NCI-H345 (cell line): ENCODE measurements at places on chromosomes 13 and 19.

- no peak for DNase-seq
Observed at GRCh38 chr19:6230991-6231448, 48.8 kb downstream of the MLLT1 start.

- DNase-seq = no peak
Observed at GRCh38 chr19:44845286-44845611, 848 bp upstream of the NECTIN2 start.

DNA sequence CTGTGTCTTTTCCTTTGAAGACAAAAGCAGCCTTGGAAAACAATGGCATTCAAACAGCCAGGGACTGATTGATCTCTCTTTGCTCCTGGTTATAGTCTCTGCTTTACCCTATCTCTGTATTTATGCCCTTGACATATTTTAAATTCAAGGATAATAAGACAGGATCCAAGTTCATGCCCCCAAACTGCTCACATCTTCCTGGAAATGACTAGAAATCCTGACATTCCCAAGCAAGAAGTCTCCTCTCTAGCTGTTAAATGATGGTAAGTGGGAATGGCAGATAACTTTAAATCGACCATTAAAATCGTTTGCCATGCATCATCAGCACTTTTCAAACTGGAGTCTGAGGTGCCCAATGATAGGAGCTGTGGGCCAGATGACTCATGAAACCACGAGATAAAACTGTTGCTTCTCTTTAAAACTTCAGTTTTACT, 435.6 kb downstream of the FOXO1 start:
- DNase-seq = no peak

DNA sequence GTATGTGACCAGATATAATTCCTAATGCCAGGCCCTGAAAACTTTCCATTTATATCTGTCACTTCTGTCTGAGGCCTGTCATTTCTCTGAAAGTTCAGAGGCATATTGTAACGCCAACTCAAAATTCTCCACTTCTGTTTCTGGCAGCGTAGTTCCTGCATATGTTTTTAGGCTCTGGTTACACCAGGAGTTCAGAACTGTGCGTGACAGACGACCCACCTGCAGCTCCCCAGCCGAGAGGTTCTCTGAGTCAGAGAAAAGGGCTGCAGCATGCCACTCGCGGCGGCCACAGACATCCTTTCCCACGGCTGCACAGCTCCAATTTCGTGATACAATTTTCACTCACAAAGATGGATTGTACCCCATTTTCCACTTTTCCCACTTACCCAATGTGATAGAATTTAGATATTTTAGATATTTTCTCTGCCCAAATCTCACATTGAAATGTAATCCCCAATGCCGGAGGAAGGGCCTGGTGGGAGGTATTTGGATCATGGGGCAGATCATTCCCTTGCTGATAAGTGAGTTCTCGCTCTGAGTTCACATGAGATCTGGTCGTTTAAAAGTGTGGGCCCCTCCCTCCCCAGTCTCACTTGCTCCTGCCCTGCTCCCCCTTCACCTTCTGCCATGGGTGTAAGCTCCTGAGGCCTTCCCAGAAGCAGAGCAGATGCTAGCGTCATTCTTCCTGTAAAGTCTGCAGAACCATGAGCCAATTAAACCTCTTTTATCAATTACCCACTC, 308.1 kb downstream of the LIG4 start:
- no peak for DNase-seq

GRCh38 chr19:1577090-1577928, 9.2 kb upstream of the MEX3D start:
- DNase-seq = no peak

GRCh38 chr13:84096216-84096615, 213.9 kb upstream of the SLITRK1 start:
- no peak for DNase-seq

DNA sequence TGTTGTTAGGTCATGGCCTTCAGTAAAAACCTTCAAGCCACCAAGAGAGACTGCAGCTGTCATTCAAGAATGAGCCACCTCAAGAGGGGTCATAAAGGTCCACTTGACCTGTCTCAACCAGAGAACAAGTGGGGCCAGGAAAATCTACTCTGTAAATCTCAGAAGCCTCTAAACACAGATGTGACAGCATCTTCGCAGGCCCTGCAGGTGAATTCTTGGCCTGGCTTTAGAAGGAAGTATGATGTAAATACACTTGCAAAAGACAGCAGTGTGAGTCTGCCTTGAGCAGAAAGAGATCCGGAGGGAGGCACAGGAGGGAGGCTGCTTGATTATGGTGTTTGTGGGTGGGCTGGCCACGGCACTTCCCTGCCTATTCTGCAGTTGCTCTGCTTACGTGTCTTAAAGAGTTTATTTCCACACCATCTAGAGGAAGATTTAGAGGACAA, 1082.9 kb downstream of the UQCRFS1 start:
- DNase-seq = no peak

DNA sequence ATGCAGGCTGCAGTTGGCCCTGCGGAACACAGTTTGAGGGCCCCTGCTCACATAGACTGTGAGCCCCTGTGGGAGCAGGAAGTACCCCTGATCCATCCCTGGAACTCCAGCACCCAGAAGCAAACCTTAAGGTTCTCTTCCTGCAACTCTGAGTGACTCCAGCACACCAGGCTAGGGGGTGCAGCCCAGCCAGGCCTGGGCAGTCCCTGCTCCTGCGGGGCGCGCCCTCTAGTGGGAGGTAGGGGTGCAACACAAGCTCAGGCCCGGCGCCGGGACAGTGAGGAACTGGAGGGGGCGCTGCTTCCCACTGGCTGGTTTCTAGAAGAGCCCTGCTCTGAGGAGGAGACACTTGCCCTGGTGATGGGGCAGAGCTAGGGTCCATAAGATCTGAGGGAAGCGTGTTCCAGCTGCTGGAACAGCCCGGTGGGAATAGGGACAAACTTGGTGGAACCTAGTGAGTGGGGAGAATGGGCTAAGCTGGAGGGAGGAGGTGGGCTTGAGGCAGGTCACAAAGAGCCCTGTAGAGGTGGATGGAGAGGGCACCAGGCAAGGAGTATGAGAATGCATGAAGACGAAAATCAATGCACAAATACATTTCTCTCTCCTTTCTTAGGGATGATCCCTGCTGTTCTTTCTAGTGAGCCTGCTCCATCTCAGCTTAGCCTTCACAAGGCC, 5.0 kb downstream of the ZSCAN5A start:
- DNase-seq = peak; percentile 3

DNA sequence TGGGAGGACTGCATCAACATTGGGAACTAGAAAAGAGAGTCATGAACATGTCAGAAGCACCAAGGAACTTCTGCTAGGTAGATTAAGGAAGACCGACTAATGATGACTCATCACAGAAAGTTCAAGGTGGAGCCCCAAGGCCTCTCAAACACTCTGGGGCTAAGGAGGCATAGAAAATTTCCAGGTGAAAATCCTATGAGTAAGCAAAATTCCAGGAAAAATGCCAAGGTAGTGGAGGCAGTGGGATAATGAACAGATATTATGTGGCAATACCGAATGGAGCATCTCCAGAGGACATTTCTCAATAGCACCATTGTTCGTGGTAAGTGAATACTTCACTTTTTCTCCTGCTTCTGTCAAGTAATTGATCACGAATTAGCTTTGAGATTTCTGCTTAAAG, 336.5 kb downstream of the MZT1 start:
- no peak for DNase-seq

DNA sequence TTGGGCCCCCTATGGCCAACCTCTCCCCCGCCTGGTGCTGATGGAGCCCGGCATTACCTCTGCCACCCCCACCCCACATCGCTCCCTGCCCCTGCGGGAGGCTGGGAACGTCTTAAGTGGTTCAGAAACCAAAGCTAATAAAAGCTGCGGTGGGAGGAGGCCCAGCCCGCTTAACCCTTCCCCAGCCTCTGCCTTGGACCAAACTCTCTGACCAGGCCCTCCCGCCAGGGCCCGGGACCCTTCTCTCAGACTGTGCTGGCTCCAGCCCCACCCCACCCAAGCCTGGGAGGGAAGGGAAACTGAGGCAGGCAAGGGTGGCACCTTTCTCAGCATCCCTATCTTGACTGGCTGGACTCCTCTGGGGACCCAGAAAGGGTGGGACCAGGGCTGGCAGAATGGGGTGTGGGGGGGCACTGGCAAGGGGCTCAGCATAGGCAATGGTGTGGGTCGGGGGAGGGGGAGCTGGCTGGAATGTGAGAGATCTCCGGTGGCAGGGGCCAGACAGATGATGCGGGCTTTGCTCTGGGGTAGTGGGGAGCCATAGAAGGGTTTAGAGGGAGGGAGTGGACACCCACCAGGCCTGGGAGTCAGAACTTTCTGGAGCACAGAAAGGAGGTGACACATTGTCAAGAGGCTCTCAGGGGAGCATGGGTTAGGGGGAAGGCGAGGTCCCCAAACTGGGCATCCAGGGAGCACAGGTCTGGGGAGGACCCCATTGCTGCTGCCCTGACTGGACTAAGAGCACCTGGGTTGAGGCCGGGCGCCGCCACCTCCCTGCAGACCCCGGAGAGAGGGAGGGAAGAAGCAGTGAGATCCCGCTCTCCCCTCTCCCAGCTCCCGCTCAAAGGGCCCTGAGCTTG, 21.9 kb downstream of the SMIM24 start:
- no peak for DNase-seq

GRCh38 chr19:14433554-14434501, 722 bp downstream of the PKN1 start:
- peak; percentile 73 for DNase-seq
